ENCODE measurements at places on chromosomes 5 and 9.

GRCh38 chr9:131721076-131721475, 18.8 kb downstream of the RAPGEF1 start:
- DNase-seq, result no peak

GRCh38 chr5:164332349-164333196, 827.2 kb downstream of the MAT2B start:
- no peak for DNase-seq

DNA sequence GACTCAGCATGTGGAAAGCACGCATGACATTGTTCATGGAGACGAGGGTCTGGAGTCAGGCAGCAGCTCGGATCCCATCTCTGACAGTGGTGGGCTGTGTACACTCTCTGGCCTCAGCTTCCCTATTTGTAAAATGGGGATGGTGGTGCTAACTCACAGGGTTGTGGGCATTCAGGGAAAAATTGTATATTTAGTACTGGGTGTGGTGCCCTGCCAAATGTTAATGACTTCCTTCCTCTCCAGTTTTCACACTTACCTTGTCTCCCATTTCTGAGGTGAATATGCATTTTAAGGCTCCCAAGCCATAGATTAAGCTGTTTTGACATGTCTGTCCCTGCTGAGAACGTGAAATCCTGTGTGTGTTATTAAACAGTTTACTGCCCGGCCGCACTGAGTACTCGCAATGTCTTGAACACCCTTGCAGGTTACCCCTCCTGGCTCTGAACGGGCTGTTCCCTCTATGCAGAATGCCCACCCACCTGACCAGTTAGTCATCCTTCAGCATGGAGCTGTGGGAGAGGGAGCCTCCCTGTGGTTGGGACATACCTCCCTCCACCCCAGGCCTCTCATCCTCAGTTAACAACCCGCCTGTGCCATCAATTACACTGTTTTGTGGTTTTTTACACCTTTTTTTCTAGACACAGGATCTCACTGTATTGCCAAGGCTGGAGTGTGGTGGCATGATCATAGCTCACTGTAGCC, 25.8 kb downstream of the TJP2 start:
- no peak for DNase-seq

- no peak for DNase-seq
Measured at GRCh38 chr5:34833090-34833489, 5.9 kb upstream of the TTC23L start.

DNA sequence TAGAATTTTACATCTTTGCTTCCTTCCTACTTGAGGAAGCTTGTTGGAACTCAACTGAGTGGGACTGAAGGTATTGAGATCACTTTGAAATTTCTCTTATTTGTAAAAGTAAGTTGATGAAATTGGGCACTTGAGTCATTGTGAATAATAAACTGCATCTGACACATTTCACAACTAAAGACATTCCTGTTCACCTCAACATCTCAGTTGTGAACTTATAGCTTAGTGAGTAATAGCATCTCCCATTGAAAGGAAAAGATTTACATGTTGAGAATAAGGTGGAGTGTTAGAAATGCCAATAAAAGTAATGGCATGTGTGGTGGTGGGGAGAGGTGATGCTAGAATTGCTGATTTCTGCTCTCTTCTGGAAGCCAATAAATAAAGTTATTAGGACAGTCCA, 145.0 kb downstream of the SLC24A2 start:
- DNase-seq, result no peak

DNA sequence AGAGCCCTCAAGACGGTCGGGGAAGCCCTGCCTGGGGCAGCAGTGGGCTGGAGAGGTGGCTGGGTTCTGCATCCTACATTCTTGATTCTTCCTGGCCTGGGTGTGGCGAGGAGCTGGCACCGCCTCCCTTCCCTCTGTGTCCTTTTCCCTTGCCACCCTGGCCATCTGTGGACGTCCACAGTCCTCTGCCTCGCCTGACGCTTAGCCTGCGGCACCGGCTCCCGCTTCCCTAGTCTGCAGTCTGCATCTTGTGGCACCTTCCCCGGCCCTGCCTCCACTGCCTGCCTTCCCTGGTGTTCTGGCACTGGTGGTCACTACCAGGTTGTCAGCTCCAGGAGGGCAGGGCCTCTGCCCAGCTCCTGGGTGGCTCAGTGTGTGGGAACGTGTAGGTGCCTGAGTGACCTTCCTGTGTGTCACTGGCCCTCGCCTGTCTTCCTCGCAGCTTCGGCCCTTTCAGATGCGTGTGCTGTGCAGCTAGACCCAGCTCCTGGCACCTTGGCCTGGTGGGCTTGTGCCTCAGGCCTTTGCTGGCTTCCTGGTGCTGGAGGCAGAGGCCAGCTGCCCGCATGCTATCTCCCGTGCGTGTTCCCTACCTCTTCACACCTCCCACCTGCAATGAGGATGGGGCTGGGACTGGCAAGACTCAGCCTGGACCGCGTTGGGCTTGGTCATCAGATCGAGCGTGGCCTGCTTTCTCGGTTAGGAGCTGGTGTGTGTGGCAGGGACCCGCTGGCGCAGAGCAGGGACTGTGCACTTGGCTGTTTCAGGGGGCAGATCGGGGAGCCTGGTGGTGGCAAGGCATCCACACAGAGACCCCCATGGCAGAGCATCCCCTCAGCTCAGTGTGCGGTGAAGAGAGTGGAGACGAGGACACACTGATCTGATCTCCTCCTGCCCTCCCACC, 20.9 kb downstream of the TRAF2 start:
- DNase-seq, result no peak

DNA sequence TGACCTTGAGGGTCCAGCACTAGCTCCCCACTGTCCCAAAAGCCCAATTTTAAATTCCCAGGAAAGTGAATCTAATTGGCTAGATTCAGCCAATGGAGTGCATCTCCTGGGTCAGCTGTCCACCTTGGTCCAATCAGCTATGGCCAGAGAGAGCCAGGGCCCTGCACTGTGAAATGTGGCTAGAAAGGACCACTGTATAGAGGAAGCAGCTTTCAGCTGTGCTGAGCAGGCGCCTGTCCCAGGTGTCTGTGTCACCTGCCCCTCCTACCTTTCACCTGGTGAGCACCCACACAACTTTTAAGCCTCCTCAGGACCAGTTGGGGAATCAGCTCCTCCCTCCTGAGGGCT, 186.2 kb downstream of the DRD1 start:
- no peak for DNase-seq

DNA sequence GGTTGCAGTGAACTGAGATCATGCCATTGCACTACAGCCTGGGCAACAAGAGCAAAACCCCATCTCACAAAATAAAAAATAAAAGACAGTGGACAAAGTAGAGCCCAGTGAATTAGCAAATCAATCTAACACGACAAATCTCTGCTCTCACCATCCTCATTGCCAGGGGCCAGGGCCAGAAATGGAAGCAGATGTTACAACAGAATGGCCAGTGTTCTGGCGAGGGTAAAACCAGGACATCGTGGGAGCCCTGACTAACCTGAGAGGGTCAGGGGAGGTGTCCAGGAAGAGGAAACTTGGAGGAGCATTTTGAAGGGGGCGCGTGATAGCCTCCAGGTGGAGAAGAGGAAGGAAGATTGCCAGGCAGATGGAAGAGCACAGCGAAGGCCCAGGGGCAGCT, 58.4 kb downstream of the NEURL1B start:
- DNase-seq, result no peak

DNA sequence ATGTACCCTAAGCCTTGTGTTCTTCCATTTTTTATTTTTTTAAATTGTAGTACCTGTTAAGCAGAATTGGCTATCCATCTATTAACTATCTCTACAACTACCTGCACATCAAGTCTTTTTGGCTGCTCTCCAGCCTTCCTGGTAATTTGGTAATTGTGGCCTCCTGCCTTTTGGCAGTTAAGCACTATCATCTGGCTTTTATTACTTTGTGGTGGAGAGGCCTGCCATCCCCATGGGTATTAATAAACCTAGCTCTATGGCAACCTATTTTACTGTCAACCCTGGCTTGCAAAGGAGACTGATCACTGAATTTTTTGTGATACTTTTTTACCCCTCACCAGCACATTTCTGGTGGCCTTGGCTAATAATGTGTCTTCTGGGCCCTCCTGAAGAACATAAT, 20.5 kb downstream of the SELENOP start:
- no peak for DNase-seq

- no peak for DNase-seq
Measured at GRCh38 chr5:3828761-3829160, 233.1 kb downstream of the IRX1 start.

- no peak for DNase-seq
Measured at GRCh38 chr9:34927061-34927460, 31.0 kb upstream of the PHF24 start.

- DNase-seq, result no peak
Measured at GRCh38 chr5:57844410-57844809, 361.8 kb upstream of the ACTBL2 start.

DNA sequence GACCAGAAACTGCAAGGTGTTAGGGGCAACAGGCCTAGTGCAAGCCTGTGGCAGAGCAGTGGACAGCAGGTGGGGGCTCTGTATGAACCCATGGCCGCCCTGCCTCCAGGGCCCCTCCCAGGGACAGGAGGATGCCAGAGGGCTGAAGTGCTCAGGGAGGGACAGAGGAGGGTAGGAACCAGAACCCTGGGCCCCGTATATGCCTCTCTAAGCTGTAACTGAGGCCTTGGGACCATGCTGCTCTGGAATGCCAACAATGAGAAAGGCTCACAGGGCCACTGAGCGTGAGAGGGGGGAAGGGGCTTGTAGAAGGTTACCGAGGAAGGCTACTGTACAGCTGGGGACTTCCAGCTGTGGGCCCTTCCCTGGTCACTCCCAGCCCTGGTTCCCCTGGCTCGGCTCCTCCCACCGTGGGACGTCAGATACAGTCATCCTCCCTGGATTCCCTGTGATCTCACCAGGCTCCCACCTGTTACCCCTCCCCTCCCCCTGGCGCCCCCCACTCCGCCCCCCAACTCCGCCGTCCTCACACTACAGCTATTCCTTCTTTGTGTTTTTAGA, 21.1 kb downstream of the AQP7 start:
- DNase-seq, result no peak

- no peak for DNase-seq
Measured at GRCh38 chr9:27586304-27586703, 13.0 kb upstream of the C9orf72 start.

DNA sequence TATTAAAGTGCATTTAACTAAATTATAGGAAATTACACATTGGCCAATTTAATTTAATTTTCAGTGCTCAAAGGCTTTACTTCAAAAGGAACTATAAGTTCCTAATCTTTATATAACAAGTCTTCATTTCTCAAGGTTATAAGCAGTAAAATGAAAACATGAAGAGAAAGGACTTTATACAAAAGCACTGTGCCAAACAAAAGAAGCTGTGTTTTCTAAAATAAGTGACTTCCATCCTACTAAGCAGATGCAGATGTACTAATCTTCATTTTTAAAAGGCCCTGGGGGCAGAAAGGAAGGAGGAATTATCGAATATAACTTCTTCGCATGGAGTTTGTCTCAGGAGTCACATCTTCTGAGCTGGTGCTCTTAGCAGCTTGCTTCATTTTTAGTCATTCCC, 81.4 kb downstream of the SHC3 start:
- DNase-seq, result no peak

- DNase-seq, result no peak
Measured at GRCh38 chr5:128774605-128775004, 190.7 kb upstream of the SLC27A6 start.

DNA sequence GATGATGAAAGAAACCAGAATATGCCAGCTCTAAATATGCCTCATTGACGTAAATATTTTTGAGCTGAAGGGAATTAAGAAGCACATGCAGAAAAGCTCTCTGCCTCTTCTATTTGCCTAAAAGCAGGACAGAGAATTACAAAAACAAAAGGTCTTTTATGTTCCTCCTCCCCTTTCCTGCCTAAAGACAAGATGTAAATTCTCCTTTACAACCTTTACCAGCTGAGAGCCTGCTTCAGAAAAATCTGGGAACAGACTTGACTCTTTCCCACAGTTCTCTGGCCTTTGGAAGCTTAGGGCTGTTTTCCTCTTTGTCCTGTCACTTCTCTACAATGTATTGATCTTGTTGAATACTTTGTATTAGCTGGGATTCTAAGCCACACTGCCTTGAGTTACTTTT, 199.7 kb downstream of the TMC1 start:
- no peak for DNase-seq

- DNase-seq, result no peak
Measured at GRCh38 chr5:116930616-116931015, 356.0 kb upstream of the SEMA6A start.

DNA sequence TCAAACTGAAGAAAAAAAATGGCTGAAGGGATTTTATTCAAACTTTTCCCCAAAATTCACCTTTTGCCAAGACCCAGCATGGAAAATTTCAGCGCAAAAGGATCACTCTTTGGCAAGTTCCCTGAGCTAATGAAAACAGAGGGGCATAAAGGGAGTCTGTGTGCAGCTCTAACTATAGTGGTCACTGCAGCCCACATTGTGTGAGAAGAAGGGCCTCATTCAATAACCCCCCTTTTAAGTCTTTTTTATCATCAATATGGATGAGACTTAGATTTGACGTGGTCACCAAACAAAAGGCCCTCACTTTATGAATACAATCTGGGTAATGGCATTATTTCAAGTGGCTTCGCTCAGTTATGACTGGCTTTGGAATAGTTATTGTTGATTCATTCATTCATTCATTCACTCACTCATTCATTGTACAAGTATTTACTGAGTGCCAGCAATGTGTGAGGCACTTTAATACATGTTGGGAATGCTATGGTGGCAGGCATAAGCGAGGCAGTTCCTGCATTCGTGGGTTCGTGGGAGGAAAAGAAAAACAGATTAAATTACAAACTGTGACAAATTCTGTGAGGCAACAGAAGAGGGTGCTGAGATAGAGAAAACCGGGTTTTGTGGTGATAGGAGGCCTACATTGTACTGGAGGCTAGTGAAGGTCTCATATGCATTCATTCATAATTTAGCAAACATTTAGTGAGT, 145.7 kb upstream of the KLF4 start:
- no peak for DNase-seq

DNA sequence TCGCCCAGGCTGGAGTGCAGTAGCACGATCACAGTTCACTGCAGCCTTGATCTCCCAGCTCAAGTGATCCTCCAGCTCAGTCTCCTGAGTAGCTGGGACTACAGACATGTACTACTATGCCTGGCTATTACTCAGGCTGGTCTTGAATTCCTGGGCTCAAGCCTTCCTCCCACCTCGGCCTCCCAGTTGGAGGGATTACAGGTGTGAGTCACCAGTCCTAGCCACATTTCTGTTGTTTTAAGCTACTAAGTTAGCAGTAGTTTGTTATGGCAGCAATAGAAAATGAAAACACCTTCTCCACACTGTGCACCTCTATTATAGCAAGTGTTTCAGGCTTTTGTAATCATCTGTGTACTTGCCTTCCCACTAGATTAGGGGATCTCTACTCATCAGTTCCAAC, 588.9 kb upstream of the TLE4 start:
- DNase-seq, result no peak

GRCh38 chr5:39253196-39253595, 33.8 kb upstream of the FYB1 start:
- DNase-seq, result no peak

GRCh38 chr9:137222190-137223077, at the start of gene RNF208:
Gene RNF208, minus strand, starts transcription at chr9:137222240. Its CDS starts 1,028 bp downstream, at chr9:137221212.
- no peak for DNase-seq
